SW 1271 (cell line): ENCODE measurements at places on chromosomes 7 and 10.

- DNase-seq = no peak
Observed at GRCh38 chr7:116171094-116171493, 39.2 kb upstream of the TES start.

DNA sequence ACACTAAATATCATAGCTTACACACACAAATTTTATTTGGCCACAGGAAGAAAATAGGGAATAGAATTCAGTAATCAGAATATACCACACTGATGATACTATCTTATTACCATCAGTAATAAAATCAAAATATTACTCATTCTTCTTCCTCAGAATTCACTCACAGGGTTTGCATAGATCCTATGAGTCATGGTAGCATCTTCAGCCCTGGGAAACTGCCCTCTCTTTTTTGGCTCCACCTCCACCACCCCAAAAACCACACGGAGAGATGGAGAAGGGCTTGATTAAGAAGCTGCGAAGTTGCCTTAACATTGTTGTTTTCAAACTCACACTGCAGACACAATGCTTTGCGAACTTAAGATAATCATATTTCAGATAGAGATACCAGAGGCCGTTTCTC is 154.1 kb upstream of the AHR start:
- no peak for DNase-seq

DNA sequence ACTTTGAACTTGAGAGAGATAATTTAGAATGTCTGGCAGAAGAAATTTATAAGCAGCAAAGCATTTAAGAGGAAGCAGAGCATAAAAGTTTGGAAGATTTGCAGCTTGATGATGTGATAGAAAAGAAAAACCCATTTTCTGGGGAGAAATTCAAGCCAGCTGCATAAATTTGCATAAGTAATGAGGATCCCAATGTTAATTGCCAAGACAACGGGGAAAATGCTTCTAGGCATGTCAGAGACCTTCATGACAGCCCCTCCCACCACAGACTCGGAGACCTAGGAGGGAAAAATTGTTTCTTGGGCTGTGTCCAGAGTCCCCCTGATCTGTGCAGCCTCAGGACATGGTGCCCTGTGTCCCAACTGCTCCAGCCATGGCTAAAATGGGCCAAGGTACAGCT is 263.6 kb upstream of the POT1 start:
- DNase-seq = no peak

- DNase-seq = no peak
Observed at GRCh38 chr10:110273474-110273873, 31.2 kb downstream of the SMNDC1 start.

DNA sequence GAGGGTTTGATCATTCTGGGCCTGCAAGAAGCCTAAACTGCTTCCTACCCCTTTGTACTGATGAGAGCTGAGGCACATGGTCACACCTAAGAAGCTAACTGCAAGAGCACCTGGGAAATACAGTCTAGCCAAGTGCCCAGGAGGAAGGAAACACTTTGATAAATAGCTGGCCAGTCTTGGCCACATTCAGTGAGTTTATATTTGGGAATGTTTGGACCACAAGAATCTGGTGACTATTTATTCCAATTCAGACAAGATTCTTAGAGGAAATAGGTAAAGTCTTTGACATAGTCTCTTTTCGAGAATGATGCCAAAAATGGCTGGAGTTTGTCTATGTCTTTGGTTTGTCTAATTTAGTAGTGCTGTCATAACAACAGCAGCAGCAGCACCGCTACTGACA is 213.6 kb downstream of the KIF20B start:
- DNase-seq = no peak

GRCh38 chr7:152891160-152891621 is 131.6 kb downstream of the ACTR3B start:
- no peak for DNase-seq

DNA sequence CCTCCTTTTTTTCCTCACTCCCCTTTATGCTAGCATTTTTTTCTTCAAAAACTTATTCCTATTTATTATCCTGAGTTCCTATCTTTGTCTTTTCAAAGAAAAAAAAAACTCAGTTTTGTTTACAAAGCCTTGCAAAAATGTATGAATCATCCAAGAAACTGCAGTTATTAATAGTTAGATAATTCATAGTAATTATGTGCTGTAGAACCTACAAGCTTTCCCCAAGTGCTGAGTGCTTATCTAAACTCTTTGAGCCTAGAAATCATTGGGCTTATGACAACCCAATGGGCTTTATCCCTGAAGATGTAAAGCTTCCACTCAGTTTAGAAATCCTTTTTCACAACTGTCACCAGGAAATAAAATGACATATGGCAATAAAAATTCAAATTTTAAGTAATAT is 145.9 kb upstream of the WNT16 start:
- DNase-seq = no peak
